Vagina (tissue), 2 donors: ENCODE measurements at places on chromosomes 12 and 14.

DNA sequence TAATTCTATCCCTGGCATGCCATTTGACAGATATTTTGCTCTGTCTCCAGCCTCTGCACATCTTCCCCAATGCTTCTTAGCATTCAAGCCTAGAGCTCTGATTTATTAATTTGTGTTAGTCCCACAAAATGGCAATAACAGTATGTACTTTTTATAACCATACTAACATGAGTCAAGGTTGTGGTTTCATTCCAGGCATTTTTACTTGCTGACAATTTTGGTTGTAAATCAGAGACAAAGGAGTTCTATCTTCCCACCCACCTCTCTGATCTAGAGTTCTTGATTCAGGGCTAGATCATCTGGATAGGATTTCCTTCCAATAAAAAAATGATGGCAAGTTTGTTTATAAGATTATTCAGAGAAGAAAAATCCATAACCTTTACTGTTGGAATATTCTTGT lies 18.5 kb upstream of the CISTR start:
- no peak for DNase-seq

GRCh38 chr14:63565448-63565847 lies 22.3 kb upstream of the PPP2R5E start:
- no peak for DNase-seq

DNA sequence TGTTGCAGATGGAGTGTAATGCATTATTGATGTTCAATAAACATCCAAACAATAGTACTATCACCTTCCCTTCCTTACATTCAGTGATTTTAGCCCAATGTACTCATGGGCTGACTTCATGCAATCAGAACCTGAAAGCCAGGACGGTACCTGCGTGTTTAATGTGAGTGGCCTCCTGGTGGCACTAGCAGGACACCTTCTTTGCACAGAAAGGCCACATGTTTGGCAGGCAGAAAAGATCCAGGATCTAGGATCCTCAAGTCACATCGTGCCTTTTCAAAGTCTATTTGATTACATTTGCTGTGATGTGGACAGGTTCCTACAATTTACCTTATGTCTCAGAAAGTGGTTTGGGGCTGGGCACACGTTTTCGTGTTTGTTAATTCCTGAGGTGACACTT lies 82.9 kb downstream of the NEDD1 start:
- DNase-seq, result no peak

DNA sequence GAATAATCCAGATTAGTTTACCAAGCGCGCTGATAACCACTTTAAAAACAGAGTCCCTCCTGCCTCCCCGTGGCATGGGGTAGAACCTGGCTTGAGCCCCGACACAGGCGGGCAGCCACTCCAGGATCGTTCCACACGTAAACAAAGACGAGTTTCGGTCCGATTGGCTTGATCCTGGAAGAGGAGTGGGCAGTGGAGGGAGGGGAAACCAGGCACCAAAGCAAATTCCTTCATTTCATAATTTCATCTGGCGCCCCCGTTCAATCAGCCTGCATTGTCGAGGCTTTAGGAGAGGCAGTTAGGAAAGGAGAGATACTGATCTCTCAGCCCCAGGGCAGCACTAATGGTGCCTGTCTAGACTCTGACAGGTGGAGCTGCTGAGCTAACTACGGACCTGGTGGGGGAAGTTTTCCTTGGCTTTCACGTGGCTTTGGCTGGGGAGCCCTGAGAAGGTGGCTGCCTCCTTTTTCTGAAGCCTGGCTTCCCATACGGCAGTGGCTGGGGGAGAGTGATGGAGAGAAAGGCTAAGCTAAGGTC lies 751 bp upstream of the GPRC5A start:
- DNase-seq, result no peak

GRCh38 chr14:71103662-71104484 lies 196.6 kb downstream of the PCNX1 start:
- no peak for DNase-seq

GRCh38 chr12:100163416-100164152 lies 20.9 kb upstream of the BLTP3B start:
- no peak for DNase-seq

- DNase-seq, result no peak
Measured at GRCh38 chr12:85825746-85826145, 10.5 kb downstream of the RASSF9 start.

GRCh38 chr14:27078191-27078590 lies 480.4 kb upstream of the NOVA1 start:
- DNase-seq, result no peak

DNA sequence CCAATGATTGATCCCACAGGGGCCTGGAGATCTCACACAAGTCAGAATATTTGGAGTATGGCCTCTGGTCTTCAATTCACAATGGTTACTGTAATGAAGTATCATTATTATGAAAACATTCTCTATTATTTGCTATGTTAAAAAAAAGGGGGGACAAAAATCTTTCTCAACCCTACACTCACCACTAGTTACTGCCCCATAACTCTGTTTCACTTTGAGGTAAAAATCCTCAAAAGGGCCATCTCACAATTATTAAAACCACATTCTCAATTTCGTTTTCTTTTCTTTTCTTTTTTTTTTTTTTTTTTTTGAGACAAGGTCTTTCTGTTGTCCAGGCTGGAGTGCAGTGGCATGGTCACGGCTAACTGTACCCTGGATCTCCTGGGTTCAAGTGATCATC lies 59.6 kb upstream of the KCNC2 start:
- DNase-seq, result no peak

DNA sequence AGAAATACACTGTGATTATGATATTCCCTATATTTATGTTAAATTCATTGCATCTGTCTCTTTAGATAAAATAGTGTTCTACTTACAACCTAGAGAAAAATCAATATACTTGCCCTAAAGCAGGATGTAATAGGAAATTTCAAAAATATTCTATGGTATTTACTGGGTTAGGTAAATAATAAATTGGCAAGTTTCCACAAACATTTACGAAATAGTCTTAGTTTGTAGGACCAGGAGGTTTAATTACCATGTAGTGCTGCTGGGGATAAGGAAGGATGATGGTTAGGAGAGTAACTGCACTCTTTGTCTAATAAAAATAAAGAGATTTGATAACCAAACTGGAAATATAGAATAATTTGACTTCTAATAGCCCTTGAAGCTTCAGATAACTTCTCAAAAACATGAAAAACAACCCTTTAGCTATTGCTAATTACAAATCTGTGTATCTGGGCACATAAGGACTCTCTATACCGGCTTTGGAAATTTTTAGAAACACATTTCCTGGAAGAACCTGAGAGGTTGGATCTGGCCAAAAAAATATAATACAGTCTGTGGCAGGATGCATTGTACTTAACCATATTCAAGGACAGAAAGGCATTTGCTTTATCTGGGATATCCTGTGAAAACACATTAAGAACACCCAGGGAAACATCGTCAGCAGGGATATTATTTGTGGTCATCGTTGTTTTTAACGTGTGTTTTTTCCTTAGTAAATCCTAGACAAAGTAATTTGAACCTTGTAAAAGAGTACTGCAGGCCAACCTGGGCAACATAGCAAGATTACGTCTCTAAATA lies 36.7 kb upstream of the TMCC3 start:
- no peak for DNase-seq

GRCh38 chr12:95874452-95874851 lies 15.7 kb downstream of the SNRPF start:
- DNase-seq, result no peak

DNA sequence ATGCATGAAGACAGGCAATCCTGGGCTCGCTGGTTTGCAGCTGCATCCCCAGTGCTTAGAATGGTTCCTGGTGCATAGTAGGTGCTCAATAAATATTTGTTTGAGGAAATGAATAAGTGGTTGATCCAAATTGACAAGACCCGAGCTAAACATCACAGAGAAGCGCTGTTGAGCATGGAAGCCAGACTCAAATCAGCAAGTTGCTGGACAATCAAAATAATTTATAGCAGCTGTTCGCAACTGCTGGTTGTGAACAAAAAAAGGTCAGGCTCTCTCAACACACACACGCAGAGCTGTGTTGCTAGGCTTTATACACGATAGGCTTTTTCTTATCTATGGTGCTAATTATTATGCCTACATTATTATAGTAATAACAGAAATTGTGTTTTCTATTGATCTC lies 190.2 kb downstream of the TBX5 start:
- DNase-seq, result no peak

DNA sequence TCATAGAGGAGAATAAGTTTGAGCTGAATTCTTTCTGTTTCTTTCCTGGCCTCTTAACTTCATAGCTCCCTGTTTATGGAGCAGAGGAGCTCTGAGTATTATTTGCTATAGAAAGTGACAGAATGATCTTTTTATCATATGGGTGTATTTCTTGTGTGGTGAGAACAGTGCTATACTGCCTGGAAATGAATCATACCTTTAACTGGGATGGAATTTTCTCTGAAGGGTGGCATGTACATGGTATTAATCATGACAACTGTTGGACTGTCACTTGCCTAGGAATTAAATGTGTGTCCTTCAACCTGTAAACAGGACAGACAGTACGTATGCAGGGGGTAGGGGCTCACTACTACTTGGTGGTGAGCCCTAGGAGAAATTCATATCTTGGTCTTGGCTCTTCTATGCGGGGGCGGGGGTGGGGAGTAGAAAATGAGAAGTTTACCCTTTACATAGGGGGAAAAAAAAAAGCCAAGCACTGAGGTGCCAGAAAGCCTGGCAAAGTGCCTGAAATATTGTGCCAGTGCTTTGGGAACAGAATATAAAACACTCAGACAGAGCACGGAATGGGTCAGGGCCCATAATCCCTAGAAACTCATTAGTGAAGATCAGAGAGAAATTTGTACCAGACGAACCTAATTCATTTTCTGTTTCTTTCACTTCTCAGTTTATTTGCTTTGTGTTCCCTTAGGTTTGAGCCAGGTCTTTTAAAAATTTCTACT lies 33.8 kb downstream of the ARMH4 start:
- no peak for DNase-seq

DNA sequence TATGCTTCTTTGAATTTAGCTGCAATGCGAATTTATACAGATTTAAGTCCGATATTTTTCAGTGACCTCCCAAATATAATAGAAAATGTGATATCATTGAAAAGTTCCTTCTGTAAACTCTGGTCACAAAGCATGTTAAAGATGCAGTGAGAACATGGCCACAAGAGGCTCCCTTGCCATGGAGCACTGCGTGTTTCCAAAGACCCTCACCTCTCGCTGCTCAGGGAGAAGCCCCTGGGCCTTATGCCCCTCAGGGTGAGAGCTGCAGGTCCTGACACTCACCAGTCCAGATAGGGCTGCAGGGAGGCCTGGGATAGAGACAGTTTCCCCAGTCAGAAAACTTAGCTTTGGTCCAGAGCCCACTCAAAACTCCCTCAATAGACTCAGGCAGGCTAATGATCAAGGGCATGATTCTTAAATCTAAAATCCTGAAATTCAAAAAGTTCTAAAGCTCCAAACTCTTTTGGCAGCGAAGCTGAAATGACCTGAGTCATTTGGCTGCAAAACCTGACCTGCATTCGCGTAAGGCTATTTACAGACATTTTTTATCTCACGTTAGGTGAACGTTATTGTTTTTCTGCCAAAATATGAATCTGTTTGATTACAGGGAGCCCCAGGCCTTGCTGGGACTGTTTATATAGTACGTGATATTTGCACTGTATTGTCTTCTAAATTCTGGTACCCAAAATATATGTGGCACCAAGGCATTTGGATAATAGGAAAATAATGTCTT lies 67.8 kb downstream of the CAPZA3 start:
- DNase-seq, result no peak

GRCh38 chr12:78385541-78385940 lies 479.0 kb upstream of the SYT1 start:
- DNase-seq, result no peak

GRCh38 chr14:72111911-72112310 lies 179.7 kb downstream of the RGS6 start:
- no peak for DNase-seq

DNA sequence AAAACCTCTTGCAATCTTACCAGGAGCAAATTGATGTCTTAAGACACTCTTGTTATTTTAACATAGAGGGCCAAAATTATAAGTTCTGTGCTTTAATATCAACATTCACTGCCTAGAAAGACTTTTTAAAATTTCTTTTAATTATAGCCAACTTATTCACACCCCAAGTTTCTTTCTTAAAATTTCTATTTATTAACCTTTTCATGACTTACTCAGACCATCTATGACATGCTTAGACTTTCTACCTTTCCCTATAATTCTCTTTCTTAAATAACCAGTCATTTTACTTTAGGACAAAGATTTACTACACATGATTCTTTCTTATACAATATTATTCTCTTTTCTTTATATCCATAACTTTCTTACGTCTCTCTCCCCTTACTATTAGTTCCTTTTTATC lies 220.4 kb downstream of the NUBPL start:
- DNase-seq, result no peak

DNA sequence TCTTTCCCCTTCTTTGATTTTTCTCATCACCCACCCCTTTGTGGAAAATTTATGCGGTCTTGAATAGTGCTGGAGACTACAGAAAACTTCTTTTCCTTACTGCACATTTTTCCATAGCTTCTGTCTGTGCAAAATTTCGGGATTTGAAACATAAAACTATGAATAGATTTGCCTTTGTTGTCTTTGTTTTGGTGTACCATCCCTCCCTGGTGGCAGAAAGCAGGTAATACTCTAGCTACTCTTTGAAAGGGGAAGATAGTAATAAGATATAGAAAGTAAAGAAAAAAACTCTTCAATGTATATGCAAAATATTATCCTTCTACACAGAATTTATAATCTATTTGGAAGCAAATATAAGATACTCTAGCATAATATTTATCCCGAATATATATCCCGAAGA lies 79.1 kb upstream of the LMO3 start:
- DNase-seq, result no peak

DNA sequence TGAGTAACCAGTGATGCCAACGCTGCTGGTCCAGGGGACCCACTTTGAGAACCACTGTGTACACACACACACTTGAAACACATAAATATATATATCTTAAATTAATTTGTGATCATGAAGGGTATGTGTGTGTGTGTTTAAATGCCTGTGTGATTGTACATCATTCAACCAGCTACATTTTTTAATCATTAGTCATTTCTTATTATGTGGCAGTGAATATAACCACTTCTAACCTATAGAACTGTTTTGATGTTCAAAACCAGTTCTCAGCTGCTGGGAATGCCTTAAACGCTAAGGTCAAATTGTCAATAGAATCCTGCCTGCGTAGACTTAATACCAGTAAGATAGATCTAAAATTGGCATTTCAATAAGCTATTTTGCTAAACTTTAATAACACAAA lies 330.0 kb downstream of the SYT1 start:
- no peak for DNase-seq

- DNase-seq, result no peak
Measured at GRCh38 chr14:27228053-27228452, 630.2 kb upstream of the NOVA1 start.

- no peak for DNase-seq
Measured at GRCh38 chr12:58420503-58420902, 479.1 kb downstream of the ATP23 start.

DNA sequence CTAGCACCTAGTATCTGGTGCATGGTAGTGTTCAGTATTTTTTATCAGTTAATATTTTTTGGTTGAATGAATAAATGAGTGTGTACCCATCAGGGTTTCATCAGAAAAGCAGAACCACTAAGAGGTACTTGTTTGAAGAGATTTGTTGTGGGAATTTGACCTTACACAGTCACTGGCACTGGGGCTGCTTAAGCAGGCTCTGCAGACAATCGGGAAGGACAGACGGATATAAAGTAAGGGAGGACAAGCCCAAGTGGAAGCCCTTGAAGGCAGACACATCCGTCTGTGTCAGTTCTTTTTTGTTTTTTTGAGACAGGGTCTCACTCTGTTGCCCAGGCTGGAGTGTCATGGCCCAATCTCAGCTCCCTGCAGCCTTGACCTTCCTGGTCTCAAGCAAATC lies 38.7 kb downstream of the CD9 start:
- no peak for DNase-seq

GRCh38 chr14:23401291-23401690 lies 6.8 kb downstream of the MYH6 start:
- no peak for DNase-seq
